ENCODE measurements at places on chromosomes 3 and 15.

DNA sequence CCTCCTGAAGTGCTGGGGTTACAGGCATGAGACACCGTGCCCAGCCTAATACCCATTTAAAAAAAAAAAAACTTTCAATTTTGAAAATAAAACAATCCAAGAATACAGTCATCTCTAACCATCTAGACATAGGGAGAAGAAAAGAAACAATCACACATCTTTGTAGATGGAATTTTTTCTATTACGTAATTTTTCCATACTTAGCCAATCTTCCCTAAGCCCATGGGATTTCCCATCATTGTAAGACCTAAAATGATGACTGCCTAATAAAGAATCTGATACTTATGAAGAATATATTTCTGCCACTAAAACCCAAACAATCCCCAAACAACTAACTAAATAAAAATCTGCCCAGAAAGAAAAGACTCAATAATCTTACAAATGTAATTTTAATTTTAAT is 88.7 kb downstream of the CBLB start:
- no peak for DNase-seq

DNA sequence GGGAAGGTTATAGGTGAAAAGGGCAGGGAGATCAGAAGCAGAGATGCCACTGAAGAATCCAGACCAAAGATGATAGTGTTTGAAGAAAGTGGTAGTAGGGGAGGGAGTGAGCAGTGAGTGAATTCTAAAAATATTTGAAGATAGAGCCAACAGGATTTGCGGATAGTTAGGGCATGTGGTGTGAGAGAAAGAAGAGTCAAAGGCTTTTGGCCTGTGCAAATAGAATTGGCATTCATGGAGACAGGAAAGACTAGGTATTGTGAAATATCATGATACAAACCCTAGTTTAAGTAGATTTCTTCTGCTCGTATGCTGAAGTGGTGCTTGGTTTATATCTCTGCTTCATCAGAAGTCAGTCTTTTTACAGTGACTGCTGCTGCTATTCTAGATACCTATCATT is 224.2 kb upstream of the CFAP20DC start:
- DNase-seq: no peak

GRCh38 chr15:52532427-52532826 is 3.7 kb upstream of the MYO5A start:
- no peak for DNase-seq

GRCh38 chr3:13261104-13261830 is 158.9 kb downstream of the NUP210 start:
- DNase-seq: no peak

DNA sequence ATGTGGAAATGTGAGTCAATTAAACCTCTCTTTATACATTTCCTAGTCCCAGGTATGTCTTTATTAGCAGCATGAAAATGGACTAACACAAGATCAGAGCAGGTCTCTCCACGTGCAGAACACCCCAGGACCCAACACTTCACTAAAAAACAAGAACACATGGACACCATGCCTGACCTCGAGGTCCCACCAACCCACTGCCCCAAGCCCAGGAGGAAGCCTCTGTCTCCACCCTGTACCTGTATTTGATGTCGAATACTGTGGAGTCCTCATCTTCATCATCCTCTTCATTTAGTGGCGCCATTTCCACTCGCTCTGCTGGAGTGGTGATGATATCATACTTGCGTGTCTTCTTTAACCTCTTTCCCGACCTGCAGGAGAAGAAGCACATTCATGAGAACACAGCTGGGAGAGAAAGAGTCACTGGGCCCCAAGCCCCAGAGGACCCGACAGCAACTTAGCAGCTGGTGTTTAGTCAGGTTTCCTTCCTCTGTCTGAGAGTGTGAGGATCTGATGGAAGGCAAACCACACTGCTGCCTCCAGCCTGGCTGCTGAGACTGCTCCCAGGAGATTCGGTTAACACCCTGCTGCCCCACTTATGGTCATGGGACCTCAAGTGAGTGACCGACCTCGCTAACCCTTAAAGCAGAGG is 25.5 kb downstream of the FAM174B start:
- no peak for DNase-seq

DNA sequence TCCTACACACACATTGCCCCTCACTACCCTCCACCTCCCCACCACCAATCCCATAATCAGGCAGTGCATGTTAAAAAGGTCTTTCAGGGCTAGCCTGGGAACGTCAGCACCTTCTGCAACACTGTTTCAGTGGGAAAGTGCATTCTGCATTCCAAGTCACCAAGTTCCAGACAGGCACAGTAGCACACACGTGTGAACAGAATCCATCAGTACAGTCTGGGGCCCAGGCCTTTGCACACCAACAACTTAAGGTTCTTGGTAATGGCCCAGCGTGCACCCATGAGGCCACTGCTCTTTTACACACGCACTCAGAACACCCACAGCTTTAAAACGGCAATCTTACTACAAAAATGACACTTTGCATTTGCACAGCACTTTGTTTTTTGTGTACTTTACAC is 1.2 kb downstream of the ANXA2 start:
- DNase-seq: no peak

DNA sequence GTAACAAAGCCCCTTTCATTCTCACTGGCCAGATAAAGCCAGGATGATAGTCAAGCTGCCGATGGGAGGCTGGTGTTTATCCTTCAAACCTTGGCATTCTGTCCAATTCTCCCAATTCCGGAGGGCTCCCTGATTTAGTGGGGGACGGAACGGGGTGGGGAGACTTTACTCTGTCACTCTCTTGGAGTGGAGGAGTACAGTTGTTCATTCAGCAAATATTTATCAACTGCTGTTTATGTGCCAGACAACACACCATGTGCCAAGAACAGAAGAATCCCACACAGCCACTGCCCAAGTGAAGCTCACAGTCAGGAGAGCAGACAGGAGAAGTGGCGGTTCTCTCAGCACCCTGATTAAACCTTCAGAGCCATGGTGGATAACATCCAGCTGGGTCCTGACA is 63.3 kb downstream of the WNT5A start:
- no peak for DNase-seq

GRCh38 chr15:48437178-48437577 is 105.9 kb downstream of the DUT start:
- no peak for DNase-seq

DNA sequence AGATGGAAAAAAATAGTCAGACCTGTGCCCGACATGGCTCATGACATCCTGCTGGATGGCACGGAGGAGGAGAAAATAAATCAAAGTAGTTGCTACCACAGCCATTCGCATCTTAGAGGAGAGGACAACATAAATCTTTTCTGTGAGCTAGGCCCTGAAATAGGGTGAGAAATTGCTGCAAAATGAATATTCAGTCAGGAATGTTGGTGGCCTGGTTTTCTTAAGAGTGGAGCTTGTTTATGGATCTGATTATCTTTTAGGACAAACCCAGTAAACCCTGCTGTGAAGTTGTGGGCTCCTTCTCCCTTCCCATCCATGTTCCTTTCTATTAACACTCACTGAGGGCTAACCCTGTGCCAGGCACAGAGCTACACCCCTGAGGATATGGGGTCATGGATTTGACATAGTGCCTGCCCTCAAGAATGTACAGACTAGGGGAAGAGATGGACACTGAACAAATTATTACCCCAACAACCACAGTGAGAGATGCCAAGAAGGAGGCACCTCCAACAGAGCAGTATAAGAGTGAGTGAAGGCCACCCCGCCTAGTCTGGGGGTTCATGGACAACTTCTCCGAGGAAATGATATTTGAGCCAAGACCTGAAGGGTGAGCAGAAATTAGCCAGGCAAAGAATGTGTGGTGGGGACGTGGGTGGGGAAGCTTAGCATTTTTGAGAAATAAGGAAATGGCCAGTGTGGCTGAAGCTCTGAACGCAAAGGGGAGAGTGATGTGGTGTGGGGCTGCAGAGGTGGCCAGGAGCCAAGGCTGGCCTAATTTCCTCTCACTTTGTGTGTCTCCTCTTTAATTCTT is 68.9 kb upstream of the ARL8B start:
- no peak for DNase-seq

DNA sequence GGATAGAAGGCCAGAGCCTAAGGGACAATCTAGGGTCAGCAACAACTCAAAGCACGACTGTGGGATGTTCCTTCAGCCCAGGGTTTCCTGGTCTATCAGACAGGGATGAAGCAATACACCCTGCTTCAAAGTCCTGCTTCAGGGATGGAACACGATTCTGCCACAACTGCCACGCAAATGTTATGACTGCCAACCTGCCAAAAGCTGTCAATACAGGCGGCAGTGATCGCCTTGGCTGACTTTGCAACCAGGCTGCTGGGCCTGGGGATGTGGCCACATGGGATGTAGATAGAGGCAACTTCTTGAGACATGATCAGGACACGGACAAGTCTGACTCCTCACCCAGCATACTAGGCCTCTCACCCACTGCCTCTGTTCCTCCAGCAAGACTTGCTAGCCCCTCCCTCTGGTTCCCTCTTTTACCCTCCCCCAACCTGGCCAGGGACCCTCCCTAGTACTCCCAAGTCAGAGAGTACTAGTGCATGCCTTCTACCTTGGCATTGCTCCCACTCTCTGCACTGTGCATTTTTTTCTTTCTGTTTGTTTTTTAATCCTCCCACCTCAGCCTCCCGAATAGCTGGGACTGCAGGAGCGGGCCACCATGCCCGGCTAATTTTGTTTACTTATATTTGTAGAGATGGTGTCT is 7.6 kb downstream of the CCDC12 start:
- DNase-seq: no peak

GRCh38 chr15:67832897-67833709 is 6.7 kb downstream of the RNU6-1 start:
- no peak for DNase-seq

- no peak for DNase-seq
These were observed 479.8 kb upstream of the TBL1XR1 start for GRCh38 chr3:177676947-177677587.

GRCh38 chr3:82354228-82354627 is 592.8 kb upstream of the GBE1 start:
- DNase-seq: no peak

- DNase-seq: no peak
These were observed 98.4 kb downstream of the IQSEC1 start for GRCh38 chr3:12974819-12975218.

- DNase-seq: no peak
These were observed 55.4 kb downstream of the CCNL1 start for GRCh38 chr3:157104521-157104920.

DNA sequence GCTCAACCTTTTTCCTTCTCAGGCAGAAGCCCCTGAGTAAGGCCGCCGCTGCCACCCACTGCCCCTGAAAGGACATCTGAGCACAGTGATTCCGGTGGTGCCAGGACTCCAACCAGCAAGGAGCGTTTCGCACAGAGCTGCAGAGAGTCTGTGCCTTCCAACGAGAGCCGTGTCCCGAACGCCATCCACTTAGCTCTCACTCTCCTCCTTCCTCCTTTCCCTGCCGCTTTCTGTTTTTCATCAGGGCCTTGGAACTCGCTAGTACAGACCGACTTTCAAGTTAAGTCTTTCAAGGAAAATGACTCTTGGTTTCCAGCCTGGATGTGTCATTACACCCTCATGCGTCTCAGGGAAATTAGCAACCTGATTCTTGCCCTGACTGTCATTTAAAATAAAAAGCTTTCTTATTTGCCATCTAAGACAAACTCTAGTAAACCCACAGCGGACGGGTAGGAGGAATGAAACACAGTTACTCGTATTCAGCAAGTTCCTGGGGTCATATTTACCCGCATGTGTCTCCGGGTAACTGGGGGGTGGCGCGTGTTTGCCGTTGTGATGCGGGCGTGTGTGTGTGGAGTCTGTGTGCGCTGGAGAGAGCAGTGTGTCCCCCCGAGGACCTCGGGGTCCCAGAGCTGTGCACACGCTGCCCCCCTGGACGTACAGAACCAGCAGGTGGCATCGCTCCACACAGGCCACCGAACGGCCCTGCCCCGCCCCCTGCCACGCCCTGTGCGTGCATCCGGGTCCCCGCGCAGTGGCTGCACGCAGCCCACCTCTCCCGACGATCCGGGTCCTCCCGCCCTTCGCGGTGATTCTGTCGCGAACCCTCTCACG is 30.4 kb upstream of the ALDH1A3 start:
- no peak for DNase-seq

DNA sequence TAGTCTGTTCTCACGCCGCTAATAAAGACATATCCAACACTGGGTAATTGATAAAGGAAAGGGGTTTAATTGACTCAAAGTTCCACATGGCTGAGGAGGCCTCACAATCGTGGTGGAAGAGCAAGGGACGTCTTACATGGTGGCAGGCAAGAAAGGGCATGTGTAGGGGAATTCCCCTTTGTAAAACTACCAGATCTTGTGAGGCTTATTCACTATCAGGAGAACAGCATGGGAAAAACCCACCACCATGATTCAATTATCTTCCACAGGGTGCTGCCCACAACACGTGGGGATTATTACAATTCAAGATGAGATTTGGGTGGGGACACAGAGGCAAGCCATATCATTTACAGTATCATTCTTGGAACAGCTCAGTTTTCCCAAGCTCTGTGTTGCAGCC is 268.0 kb downstream of the SUCLG2 start:
- DNase-seq: no peak

DNA sequence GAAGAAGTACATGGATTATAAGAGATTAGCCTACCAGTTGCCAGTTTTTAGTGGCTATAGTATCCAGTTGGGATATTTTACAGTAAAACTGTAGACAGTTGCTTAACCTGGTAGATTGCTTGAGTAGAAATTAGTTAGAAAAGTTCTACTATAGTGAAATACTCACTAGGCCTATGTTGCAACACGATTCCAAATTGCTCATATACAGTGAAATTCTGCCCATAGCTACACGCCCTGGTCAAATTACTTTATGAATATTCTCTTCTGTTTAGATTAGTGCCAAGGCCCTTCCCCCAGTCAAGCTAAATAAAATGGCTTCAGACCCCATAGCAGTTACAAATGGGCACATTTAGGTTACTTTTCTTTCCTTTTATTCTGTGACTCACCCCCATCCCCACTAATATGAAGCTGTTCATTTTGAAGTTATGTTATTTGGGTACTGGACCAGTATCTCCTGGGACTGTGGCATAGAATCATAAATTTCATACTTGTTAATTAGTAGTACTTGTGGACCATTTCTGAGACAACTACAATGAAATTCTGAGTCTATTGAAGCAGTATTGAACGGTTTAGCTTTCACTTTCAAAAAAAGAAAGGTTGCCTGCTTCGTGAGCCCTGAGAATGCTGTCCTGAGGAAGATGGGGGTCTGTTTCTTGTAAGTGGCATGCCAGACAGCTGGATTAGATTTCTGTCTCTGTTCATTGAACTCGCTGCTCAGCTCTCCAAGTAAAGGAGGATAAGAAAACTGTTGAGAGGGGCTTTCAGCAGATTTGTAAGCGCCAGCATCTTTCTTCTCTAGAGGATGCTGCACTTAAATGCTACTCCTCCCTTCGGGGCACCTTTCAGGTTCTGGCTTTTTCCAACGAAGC is 65.8 kb upstream of the CFAP20DC start:
- no peak for DNase-seq

DNA sequence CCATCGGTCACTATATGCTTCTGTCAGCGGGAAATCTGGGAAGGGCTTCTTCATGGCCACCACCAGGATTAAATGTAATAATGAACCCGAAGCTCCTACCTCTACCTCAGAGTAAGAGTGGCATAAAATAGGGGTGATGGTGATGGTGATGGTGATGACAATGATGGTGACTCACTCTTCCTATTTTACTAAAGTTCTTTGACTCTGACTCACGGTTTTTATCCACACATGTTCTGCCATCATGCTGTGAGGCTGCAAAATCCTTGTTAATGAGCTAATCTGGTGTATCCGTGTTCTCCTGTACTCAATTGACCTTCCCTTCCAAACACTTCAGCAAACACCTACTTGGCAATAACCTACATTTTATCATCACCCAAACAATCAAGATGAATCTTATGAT is 18.3 kb upstream of the FOXP1 start:
- no peak for DNase-seq
